ACHN (cell line): ENCODE measurements at places on chromosomes 12 and 14.
A peak's percentile ranks its signal among the peaks of the same experiment; 100 is the strongest.

DNA sequence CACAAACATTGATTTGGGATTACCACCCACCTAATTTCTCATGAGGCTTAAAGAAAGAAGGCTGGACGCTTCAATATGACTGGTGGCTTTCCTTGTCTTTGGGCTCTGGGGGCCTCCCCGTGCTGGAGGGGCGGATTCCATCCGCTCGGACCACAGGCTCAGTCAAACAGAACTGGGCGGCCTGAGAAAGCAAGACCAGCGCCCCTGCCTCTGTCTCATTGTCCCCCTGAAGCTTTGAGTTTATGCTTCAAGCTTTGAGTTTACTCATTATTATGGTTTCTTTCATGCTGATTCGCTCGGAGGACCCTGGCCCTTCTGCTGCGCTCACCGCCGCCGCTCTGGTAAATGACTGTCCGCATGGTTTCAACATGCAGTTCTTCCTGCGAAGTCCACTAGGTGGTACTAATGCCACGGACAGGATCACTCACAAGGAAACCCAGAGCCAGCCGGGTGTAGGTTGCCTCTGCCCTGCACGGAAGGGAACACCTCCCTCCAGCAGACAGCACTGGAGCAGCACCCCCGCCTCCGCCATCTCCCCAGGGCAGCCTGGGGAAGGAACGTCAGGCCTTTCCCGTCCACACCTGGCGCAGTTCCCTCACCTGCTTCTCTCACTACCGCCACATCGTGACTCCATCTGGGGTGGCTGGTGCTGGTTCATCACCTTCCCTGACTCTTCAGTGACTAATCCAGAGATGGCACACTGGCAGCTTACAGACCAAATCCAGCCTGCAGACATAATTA, 13.2 kb upstream of the TIGAR start:
- peak; percentile 91 for DNase-seq

- DNase-seq = no peak
Measured at GRCh38 chr14:41766772-41767171, 160.1 kb downstream of the LRFN5 start.

GRCh38 chr12:105799103-105799502, 339.7 kb downstream of the NUAK1 start:
- DNase-seq = no peak

- DNase-seq = no peak
Measured at GRCh38 chr12:80925983-80926382, 11.8 kb downstream of the LIN7A start.

- no peak for DNase-seq
Measured at GRCh38 chr14:71588576-71589215, 343.5 kb upstream of the RGS6 start.

DNA sequence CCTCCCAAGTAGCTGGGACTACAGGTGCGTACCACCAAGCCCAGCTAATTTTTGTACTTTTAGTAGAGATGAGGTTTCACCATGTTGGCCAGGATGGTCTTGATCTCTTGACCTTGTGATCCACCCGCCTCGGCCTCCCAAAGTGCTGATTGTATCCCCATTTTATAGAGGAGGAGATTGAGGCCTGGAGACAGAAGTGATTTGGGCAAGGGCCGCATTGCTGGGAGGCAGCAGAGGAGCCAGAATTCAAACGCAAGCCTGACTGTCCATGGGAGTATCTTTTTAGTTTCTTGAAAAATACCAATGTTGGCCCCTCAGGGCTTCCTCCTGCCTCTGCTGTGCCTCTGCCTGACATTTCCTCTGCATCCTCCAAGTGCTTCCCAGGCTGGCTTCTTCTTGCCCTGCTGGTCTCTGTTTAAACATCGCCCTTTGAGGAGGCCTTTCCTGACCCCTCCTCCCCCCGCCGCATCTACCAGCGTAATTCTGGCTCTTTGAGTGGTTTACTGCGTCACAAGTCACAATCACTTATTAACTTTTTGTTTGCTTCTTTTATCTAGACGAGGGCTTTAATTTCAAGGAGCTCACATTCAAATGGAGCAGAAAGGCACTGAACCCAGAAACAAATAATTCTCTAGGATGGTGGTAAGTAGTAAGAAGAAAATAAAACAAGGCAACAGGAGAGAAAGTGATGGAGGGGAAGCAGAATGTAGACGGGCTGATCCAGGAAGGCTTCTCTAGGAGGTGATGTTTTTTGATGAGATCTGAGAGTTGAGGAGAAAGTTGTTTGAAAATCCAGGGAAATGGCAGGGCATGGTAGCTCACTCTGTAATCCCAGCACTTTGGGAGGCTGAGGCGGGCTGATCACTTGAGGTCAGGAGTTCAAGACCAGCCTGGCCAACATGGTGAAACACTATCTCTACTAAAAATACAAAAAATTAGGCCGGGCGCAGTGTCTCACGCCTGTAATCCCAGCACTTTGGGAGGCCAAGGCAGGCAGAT, 91.0 kb upstream of the MED13L start:
- DNase-seq = peak; percentile 80

GRCh38 chr14:106843951-106844483, 1317.6 kb downstream of the TMEM121 start:
- DNase-seq = peak; percentile 53

- DNase-seq = no peak
Measured at GRCh38 chr12:68344126-68344525, 12.0 kb upstream of the MDM1 start.

GRCh38 chr12:71186571-71187288, 28.9 kb upstream of the TSPAN8 start:
- no peak for DNase-seq

GRCh38 chr14:55349565-55349964, 62.1 kb downstream of the ATG14 start:
- no peak for DNase-seq

- no peak for DNase-seq
Measured at GRCh38 chr12:52964556-52965336, 15.8 kb downstream of the KRT18 start.

DNA sequence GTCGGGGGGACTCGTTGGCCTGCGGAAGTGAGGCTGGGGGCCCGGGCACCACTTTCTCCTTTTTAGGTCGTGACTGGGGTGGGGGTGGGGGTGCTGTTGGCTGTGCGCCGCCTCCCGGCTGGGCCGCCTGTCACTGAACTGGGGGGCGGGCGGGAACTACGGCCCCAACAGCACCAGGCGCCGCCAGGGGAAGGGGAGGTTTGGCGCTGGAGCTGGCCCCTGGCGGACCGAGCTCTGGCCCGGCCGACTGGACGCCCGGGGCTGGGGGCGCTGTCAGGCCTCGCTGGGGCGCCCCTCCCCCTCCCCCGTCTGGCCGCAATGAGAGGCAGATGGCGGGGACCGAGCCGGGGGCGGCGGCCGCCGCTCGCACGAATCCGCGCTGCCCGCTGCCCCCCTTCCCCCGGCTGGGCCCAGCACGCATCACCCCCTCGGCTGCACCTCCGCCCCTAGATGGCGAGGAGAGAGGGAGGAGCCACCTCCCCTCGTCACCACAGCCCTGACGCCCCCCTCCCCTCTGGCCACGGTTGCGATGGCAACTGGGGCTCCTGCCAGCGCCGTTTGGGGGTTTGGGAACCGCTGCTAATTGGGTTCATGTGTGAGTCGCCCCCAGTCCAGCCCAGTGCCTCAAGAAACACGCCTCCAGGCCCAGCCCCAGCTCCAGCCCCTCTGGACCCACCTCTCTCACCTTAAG, 723 bp downstream of the NFATC4 start:
- DNase-seq = no peak

GRCh38 chr14:93702946-93703345, 85.3 kb downstream of the PRIMA1 start:
- DNase-seq = no peak

DNA sequence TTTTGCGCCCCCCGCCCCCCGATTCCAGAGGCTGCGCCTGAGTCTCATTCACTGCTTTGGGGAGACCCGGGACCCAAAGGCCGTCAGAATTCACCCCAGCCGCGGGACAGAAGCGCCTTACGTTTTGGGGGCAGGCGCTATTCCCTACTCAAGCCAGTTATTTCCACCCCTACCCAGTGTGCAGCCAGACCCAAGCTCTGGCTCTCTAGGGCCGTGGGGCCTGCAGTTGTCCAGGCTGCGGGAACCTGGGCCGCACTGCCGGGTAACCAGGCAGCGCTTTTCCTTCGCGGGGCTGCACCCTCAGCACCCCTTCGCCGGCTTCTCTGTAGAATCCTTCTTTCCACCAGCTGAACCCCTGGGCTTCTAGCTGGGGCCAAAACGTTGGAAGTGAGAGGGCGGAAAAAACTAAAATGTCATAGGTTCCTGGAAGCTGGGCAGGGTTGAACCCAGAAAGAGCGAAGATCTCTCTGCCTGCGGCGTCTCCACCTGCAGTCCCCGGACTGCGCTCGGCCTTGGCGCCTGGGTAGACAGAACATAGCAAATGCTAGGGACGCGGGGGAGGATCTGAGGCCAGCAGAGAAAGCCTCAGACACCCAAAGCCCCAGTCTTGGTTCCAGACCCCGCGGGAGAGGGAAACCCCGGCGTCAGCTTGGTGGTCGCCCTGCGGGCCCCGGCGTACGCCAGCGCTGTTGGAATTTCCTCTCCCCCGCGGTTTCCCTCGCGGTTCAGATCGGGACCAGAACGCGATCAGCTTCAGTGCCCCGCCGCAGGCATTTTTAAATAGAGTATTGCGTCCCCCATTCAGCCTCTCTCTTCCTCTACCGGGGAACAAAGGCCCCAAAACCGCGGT, 18.3 kb downstream of the TBX3 start:
- no peak for DNase-seq

DNA sequence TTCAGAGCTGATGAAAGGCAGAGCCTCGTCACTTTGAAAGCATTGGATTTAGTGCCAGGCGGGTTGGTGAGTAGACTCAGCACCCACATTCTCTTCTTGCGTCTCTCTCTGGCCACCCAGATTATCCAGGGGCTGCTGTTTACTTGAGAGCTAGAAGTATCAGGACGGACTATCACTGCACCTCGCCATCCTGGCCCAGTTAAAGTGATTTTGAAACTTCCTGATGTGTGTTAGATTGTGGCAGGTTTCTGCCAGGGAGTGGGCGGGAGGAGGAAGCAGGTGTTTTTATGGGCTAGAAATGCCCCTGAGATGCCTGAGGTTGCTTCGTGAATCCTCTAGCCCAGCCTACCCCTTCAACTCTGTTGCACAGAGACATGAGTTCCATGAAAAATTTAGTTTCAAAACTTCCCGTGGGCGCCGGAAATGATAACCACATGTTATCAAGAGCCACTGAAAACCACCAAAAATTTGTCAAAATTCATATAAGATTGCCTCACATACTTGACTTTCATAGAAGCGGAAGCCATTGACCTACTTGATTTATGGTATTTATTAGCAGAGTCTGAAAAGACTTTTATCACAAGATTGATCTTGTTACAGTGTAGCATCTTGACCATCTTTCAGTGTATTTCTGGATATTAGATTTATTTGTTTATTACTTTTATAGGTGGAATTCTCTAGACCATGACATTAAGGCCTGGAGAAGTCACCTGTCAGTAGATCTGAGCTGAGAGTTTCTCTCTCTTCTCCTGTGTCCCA, 466.0 kb downstream of the RAD51B start:
- DNase-seq = no peak

GRCh38 chr14:77151918-77152588, 10.5 kb upstream of the ZDHHC22 start:
- DNase-seq = peak; percentile 40

GRCh38 chr12:116104167-116104767, 173.2 kb downstream of the MED13L start:
- DNase-seq = no peak

DNA sequence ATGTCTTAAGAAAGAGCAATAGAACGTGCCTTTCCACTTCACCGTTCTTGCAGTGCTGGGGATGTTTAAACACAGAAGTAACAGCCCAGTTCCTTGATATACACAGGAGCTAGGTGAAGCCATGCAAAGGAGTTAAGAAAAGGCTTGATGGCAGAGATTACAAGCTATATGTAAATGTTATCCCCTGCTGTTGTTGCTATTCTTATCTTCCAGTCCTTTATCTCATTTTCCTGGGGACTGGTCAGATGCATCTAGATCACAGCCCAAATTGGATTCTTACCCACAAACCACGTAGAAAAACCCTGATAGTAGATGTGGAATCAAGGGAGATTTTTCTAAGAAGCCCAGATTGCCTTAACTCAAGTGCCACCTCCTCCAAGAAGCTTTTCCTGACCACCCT, 5.5 kb downstream of the ASCL1 start:
- DNase-seq = no peak

DNA sequence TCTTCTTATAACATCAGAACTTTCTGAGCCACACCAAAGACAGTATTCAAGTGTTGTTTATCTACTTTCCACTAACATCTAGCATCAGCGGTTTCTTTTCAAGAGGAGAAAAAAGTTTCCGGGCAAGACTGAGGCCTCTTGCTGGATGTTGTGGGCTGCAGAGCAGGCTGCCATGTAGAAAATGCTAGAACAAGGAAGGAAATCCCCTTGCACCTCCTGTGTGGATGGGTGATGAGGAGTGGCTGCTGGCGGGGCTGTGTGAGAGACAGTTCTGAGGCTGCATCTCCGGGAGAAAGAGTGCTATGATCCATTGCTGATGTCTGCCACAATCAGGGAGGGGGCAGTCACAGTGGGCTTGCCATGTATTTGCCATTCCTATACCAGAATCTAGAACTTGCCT, 37.8 kb upstream of the PPP1CC start:
- DNase-seq = no peak

DNA sequence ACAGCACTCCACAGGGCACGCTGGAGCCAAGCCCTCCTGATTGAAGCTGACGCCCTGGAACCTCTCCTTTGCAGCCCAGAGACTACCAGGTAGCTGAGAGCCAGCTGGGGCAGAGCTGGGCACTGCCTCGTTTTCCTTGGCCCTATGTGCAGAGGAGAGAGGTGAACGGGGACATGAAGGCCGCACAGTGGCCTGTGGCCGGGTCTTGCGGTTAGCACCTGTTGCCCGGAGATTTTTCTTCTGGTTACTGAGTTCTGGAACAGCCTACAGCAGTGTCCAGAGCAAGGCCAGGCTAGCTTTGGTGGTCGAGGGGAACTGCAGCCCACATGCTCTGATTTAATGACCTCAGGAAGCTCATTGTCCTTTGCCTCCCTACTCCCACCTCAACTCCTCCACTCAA, 201.3 kb upstream of the PRMT8 start:
- no peak for DNase-seq

DNA sequence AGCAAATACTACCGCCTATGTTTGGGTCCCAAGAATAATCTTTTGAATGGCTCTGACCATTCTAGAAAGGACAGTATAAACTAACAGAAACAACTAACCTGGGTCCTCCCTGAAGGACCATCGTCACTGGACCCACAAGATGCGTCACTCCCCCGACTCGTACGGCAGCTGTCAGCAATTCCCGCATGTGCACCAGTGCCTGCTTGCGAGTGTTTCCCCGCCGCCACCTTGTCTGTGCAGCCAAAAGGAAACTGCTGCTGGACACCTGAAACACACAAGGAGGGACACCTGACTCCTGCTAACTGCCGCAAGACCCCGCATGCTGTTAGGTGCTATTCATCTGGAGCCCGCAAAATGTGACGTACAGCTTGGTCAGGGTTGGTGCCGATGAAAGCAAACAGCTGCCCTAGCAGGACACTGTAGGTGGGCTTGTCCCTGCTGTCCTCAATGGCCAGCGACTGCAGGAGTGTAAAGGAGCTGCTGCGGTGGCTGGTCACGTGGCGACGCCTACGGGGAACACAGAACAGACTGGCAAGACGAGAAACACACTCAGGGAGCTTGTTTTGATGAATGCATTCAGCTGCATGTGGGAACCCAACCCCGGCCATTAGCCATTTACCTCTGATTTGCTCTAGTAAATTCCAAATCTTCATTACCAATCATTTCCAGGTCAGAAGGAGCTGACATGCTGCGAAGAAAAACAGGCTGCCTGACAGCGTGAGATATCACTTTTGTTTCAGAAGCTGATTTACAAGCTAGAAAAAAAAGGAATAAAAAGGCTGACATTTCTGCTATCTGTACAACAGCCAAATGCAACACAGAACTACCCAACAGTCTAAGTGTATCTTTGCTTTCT, 118.1 kb downstream of the TRAFD1 start:
- no peak for DNase-seq
